ENCODE measurements at places on chromosomes 16 and 17.

GRCh38 chr16:29154676-29155121 is 169.8 kb downstream of the LAT start:
- no peak for DNase-seq

DNA sequence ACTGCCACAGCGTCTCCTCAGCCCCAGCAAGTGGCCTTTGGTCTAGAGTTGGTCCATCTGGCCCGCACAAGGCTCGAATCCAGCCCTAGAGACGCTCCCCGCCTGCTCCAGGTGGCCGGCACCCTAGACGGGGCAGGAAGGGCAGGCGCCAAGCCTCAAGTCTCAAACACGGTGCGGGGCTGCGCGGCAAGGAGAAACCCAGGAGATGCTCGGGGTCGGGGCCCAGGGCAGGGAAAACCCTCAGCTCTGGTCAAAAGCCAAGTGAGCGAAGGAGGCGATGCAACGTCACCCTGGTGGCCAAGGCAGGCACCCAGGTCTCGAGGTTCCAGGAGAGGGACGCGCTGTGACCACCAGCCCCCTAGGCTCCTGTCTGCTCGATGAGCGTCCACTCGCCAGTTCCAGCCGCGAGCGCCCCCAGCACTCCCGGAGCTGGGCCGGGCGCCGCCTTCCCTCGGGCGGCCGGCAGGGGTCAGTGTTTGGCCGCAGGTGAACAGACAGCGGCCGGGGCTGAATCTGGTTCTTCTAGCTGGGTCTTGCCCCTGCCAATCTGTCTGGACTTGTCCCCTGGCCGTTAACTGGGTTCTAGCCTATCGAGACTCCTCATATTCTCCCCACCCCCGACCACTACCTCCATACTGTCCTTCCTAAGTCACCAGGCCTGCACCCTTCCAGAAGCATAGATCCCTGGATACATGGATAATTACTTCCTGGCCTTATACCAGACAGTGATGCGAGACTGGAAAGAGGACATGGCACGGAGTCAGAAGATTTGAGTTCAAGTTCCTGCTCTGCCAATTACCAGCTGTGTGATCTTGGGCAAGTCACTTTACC is 44.0 kb downstream of the PRAC1 start:
- peak; percentile 64 for DNase-seq

DNA sequence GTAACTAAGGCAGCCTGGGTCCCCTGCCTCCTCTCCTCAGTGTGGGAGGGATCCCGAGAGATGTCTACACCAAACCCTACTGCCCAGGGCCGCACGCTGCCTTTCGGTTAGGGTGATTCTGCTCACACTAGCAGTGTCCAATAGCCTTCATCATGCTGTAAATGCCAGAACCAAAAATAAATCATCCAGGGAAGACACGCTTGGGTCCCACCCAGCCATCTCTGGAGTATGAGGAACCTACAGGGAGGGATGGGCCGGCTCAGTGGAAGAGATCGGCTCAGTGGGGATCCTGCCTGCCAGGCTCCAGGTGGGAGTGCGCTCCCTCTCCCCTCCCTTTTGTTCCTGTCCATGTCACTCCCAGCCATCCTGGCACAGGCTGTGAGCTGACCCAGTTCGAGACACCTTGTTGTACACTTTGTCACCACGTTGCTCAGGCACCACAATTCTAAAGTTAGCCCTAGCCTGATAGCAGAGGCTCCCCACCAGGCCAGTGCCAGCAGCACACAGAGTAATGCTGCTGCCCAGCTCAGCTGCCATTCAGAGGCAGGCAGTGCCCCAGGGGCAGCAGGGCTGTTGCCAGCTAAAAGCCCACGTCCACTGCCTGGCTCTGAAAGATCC is 24.5 kb downstream of the PEMT start:
- DNase-seq, result no peak

- no peak for DNase-seq
These were observed 36.0 kb downstream of the RTN4RL1 start for GRCh38 chr17:1989135-1989534.

- DNase-seq, result no peak
These were observed 103.3 kb downstream of the CMIP start for GRCh38 chr16:81547939-81548216.

GRCh38 chr17:12509801-12510200 is 155.9 kb upstream of the MYOCD start:
- no peak for DNase-seq

GRCh38 chr16:84498859-84499620 is 5.4 kb downstream of the MEAK7 start:
- DNase-seq, result no peak

- no peak for DNase-seq
These were observed 37.3 kb downstream of the GRB7 start for GRCh38 chr17:39775031-39775430.

DNA sequence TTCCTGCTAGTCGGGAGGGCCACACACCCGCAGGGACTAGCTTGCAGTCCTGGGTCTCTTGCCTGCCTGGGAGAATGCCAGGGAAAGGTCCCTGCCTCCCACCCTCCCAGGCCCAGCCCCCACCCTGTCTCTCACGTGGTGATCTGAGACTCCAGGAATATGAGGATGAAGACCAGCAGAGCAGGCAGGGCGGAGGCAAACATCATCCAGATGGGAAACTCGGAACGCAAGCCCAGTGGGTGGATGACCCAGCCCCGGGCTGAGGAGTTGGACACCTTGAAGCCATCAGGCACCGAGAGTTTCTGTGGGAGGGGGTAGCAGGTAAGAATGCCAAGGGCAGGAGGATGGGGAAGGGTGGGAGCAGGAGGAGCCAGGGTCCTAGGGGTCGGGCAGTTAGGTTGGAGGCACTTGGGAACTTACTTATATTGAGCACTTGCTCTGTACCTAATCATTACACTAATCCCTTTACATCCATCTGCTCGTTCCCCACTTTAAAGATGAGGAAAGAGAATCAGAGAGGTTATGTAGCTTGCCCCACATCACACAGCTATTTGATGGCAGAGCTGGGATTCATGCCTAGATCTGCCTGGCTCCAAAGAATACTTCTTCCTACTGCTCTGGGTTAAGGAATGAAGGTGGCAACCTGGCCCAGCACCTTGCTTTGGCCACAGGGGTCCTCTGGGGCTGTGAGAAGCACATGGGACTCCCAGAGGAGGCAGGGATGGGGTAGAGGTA is 13.4 kb downstream of the SLC4A1 start:
- no peak for DNase-seq

GRCh38 chr17:33905338-33905800 is 349.7 kb upstream of the CCL2 start:
- DNase-seq, result no peak

GRCh38 chr16:26668026-26668425 is 398.7 kb upstream of the C16orf82 start:
- DNase-seq, result no peak

GRCh38 chr17:34222722-34223497 is 32.2 kb upstream of the CCL2 start:
- no peak for DNase-seq

- no peak for DNase-seq
These were observed 90.3 kb upstream of the MPHOSPH6 start for GRCh38 chr16:82260212-82260795.

DNA sequence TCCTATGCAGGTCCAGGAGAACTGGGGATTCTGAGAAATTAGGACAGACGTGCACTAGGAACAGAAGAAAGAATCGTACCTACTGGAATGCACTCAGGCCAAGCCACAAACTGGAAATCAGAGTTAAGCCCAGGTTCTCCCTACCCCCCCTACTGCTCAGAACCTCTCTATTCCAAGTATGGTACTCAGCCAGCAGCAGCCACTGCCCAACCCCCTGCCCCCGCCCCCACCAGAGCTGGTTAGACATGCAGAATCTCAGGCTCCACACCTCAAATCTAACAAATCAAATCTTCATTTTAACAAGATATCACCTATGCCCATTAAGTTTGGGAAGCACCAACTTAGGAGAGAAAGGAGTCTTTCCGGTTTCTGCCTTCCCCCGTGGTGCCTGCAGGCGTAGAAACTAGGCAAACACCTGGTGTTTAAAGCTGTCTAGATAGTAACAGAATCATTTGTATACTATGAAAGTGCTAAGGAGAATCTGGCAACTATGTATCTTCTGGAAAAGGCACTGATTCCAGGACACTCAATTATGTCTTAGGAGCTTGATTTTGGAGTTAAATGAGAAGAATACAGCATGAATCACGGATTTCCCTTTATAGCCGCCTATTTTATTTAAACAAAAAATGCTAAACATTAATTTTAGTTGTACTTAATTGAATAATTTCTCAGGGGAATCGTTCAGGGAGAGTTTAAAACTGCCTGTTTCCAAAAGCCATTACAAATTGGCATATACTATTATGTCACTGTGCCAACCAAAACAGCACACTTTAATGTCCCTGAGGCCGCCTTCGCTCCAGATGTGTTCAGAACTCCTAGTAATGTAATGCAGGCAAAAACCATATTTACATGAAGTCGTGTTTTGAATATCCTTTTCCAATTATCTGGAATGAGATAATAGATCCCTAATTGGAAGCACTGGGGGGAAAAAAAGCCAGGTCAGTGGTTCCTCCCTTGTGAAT is 166.5 kb downstream of the STX8 start:
- DNase-seq, result no peak

GRCh38 chr17:62098623-62099231 is 33.6 kb upstream of the MED13 start:
- no peak for DNase-seq

- peak; percentile 44 for DNase-seq
These were observed 436.4 kb downstream of the SOX9 start for GRCh38 chr17:72556944-72557826.

- DNase-seq, result no peak
These were observed 3.0 kb downstream of the SMCR8 start for GRCh38 chr17:18318117-18318516.

DNA sequence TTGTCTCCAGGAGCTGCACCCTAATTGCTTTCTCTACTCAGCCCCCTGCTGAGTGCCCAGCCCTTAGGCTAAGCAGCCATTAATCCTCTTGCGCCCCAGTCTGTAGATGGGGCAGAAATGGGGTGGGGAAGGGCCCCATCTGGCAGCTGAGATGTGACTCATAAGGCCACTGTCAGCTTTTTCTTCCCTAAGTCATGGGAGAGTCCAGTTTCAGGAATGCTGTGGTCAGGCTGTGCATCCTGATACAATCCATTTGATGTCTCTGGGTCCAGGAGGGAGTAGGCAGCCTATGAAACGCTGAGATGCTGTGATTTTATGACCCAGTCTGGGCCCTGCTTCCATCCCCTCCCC is 12.3 kb downstream of the PLXDC1 start:
- no peak for DNase-seq

DNA sequence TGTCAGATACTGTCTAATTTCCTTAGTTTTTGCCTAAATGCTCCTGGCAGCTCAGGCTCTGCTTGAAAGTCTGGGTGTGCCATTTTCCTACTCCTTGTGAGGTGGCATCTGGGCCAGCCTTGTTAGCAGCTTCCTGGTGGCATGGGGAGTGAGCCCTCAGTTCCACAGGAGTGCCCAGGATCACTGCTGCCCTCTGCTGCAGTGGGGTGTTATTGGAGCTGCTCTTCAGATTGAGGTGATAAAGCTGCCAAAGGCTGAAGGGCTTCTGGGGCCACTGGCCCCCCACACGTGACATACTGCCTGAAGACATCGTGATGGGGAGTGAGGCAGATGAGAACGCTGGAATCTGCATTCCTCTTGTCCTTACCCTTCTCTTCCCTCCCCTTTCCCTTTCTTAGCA is 27.4 kb downstream of the CEP95 start:
- no peak for DNase-seq

- no peak for DNase-seq
These were observed 175.6 kb downstream of the PCTP start for GRCh38 chr17:55926276-55926990.

DNA sequence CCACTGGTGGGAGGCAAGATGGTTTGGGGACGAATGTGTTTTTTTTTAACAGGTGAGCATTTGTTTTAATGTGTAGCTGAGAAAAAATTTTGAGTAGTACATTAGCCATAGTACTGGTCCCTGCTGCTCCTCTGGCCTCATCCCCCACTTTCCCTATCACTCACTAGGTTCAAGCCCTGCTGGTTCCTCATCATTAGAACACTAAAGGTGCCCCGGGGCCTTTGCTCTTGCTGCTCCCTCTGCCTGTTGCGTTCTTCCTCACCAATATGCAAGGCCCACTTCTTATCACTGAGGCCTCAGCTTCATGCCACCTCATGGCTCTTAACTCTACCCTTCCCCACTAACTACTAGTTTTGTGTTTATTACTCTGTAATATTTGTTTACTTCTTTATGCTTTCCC is 74.5 kb downstream of the GNAO1 start:
- DNase-seq, result no peak

DNA sequence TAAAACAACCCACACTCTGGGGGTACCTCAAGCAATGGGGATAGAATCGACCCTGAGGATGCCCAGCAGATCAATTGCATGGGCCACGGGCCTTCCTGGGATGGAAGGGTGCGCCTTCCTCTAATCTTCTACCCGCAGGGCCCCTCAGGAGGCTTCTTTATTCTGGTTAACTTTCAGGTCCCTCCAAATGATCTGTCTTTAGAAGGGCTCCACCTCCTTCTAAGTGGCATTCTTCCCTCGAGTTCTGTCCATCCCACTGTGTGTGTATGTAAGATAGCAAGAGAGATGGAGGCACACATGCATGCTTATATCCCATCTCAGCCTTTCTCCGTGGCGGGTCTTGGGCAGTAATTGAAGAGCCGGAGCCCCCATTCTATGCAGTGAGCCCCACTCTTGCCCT is 125.7 kb downstream of the MRM1 start:
- DNase-seq, result no peak

DNA sequence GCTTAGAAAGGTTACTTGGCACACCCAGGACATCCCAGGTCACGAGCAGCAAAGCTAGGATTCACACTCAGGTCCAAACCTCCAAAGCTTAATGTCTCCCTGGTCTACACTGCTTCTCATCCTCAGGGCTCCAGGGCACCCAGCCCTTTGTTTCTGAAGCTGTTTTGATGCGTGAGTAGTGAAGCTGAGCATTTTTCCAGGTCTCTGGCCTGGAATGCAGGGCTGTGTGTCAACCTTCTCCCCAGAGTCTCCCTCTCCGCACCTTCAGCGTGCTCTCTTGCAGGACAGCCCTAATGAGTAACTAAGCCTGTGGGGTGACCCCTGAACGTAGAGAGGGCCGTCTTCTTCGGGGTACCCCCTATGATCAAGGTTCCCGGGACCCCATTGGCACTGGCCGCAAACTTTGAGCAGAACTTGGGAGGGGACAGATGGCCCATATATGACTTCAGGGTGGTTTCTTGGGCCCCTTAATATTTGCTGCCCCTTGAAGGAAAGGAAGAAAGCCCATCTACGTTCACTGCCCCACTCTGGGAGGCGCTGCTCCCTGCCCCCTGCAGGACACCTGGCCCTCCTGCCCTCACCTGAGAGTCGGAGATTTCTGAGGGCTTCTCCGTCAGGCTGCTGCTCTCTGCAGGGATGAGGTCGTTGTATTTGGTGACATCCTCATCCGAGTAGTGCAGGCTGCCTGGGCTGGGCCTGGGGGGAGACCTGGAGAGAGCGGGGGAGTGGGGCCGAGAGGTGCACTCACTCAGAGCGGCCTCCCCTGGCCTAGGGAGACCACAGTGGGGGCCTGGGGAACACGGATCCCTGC is 36.4 kb upstream of the CDC42EP4 start:
- DNase-seq, result no peak

All from activated gamma-delta T cell treated with Interleukin-2 at 50 U/mL for 16 hours (primary cell).